ENCODE measurements at places on chromosomes 5 and 9.

GRCh38 chr5:59503220-59503619 is 390.3 kb downstream of the PDE4D start:
- no peak for DNase-seq

GRCh38 chr9:77829420-77829819 is 181.3 kb upstream of the GNA14 start:
- no peak for DNase-seq

- no peak for DNase-seq
Measured at GRCh38 chr9:132708769-132709430, 38.6 kb downstream of the GTF3C4 start.

DNA sequence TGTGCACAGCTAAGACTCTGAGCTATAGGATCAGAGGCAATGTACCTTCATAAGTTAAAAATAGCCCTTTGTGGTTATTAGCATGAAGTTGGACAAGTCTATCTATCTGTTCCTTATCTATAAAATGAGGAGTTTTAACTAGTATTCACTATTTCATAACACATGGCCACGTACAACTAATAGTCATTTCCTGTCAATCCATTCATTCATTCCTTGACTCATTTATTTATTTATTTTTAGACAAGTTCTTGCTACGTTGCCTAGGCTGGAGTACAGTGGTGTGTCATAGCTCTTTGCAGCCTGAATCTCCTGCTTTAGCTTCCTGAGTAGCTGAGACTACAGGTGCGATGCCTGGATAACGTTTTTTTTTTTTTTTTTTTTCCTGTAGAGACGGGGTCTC is 92.1 kb downstream of the NR3C1 start:
- DNase-seq = peak; percentile 36

GRCh38 chr9:100104314-100104713 is 5.3 kb downstream of the INVS start:
- DNase-seq = no peak

DNA sequence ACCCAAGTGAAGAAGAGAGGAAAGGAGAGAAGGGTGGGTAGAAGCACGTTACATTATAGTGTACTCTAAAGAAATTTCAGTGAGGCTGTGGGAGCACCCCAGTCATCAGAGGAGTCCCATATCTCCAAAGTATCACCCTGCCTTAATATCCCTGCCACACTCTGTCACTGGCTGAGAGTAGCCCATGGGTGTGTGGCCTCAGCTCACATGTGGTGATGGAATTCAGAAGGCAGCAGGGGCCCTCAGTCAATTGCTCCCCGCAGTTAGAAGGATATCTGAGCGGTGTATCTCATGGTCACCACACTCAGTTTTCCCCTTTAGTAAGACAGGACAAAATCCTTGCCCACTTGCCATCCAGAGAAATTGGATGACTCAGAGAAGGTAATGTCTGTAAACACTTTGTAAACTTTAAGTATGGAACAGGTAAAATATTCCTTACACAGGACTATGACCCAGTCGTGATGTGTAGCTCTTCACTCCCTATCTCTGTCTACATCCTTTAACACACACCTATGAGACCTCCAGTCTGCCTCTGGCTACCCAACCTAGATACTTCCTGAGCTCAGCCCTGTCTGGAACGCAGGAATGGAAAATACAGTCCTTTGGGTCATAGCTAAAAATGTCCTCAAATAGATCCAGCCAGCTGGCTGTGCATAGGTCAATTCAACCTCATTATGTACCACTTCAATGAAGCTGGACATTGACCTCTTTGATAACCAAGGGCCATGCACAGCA is 24.3 kb upstream of the PLIN2 start:
- DNase-seq = no peak

- DNase-seq = no peak
Measured at GRCh38 chr5:178360222-178360925, 127.8 kb upstream of the PHYKPL start.

DNA sequence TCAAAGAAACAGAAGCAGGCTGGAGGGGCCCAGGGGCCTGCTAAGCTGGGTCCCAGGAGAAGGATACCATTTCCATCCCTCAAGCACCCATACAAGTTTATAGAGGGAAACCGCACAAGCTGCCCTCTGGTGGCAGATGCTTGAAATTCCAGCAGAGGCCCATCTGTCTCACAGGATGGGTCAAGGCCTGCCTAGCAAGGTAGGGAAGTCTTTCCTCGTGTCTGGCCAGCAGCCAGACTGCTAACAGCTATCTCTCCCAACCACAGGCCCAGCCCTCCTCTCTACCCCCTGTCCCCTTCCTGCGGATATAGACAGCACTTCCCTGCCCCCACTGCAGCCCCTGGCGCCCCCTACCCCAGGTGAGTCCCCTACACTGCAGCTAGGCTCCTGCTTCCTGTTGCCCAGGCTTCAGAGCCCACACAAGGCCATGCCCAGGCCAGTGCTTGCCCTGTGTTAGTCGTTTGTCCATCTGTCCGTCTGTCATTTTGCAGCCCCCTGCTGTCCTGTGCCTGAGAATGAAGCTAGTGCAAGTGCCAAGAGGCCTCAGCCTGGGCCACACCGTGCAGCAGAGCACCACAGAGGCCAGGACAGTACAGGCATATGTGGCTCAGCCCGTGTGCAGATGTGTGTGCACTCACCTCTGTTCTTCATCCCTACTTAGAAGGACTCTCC is 26.2 kb downstream of the TCF7 start:
- peak; percentile 16 for DNase-seq

GRCh38 chr9:115086461-115086860 is 31.5 kb downstream of the TNC start:
- no peak for DNase-seq

- no peak for DNase-seq
Measured at GRCh38 chr5:62812621-62813255, 234.1 kb downstream of the LRRC70 start.

DNA sequence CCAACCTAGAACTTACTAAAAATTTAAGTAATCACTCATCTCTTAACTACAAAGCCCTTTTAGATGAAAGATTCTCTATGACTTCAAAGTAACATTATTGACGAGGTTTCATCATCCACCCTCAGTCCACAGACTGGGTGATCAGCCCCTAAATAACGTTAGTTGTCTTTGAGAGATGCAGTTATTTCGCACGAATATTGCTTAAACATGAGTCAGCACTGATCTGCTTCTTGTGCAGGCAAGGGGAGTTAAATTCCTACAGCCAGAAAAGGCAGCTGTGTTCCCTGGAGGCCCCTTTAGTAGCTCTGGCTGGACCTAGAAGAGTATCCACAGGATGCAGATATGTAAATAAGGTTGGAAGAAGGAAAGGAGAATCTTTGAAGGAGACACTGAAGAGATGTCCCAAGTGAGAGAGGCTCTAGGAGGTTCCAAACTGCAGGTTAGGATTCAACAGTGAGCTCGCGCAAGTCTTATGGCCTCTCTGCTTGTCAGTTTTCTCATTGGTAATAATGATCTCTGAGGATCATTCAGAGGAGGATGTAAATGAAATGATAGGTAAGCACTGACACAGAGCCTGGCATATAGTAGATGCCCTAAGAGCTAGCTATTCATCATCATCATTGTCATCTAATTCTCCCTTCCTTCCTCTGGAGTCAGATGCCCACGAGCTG is 122.2 kb upstream of the MAN2A1 start:
- no peak for DNase-seq

GRCh38 chr5:168951356-168951755 is 349.6 kb downstream of the SLIT3 start:
- no peak for DNase-seq

GRCh38 chr9:137388589-137389427 is 34.2 kb downstream of the EXD3 start:
- no peak for DNase-seq

- peak; percentile 97 for DNase-seq
Measured at GRCh38 chr9:96418083-96418919, at the start of gene ZNF367. TSS of gene ZNF367 (minus strand) at chr9:96418370. CDS start at chr9:96418032, 338 bp downstream.

GRCh38 chr9:69660304-69660703 is 11.9 kb downstream of the APBA1 start:
- DNase-seq = no peak

DNA sequence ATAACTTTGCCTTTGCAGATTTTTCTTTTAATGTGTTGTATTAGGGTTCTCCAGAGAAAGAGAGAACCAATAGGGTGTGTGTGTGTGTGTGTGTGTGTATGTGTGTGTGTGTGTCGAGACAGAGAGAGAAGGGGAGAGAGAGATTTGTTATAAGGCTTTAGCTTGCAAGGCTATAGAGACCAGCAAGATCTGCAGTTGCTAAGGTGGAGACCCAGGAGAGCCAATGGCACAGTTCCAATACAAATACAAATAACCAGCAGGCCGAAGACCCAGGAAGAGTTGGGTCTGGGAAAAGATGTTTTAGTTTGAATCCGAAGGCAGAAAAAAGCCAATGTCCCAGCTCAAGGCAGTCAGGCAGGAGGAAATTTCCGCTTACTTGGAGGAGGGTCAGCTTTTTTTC is 23.0 kb downstream of the TMOD1 start:
- no peak for DNase-seq

DNA sequence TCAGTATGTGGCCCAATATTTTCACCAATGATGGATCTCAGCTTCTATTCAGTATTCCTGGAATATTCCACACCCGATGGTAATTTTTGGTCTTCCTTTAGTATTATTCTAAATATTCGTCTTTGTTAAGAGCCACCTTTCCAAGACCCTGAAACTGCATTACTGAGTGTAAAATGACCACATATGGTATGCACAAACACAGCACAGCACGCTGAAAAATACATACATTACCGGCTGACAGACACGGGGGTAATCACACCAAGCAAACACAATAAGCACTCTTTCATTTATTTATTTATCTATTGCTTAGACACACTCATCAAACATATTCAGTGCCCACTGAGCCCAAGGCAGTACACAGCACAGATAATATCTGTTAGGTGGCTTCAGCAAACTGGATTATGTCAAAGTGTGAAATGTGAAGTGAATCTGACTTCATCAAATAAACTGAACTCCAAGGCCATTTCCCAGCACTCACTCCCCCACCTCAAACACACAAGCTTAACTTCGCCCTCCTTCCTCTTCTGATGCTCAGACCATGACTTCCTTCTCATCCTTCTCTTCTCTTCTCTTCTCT is 1637.8 kb upstream of the C9orf72 start:
- DNase-seq = no peak

- DNase-seq = no peak
Measured at GRCh38 chr5:59254055-59254687, 639.4 kb downstream of the PDE4D start.

DNA sequence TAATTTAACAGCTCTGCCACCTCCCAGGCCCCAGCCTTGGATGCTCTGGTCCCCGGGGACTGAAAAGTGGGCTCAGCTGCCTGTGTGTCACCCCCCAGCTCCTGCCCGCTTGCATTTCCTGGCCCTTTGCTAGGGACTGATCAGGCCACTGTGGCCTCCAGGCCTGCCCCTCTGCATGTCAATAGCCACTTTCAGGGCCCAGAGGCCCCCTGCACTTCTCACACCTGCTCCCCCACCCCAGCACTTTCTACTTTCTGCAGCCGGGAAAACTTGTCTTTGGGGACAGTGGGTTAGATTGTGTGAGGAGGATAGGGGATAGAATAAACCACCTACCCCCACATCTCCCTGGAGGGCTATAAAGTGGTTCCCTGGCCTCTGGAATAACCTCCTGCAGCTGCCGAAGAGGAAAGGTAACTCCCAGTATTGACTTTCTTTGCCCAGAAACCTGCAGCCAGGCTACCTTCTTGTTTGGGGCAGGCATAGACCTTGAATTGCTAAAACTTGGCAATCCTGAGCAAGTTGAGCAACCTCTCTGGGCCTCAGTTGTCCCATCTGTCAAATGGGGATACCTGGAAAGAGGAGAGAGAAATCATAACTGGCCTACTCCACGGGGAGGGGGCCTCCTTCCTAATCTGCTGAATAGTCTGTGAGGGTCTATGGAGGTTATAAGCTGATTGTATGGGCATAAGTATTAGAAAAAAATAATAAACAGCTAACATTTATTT is 7.8 kb downstream of the AIF1L start:
- no peak for DNase-seq

DNA sequence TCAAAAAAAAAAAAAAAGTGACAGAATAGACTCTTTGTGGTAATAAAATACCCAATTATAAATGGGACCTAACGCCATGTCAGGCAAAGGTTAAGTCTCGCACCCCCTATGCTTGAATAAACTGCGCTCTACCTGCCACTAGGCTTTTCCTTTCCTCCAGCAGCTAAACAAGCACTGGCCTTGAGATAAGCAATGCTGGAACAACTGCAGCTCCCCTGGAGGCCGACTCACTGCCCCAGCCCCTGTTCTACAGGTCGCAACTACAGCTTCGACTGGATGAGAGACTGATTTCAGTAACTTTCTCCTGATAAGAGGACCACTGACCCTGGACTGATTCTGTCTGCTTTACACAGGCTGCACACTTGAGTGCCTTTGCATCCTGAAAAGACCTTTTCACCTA is 210.2 kb downstream of the HSPA4 start:
- no peak for DNase-seq

- DNase-seq = no peak
Measured at GRCh38 chr9:1960342-1961042, 54.7 kb upstream of the SMARCA2 start.

- no peak for DNase-seq
Measured at GRCh38 chr9:121616123-121616755, 35.2 kb upstream of the DAB2IP start.

Measured in SW 1271 (cell line).